ENCODE measurements at places on chromosomes 2 and 18.
A peak's percentile ranks its signal among the peaks of the same experiment; 100 is the strongest.

DNA sequence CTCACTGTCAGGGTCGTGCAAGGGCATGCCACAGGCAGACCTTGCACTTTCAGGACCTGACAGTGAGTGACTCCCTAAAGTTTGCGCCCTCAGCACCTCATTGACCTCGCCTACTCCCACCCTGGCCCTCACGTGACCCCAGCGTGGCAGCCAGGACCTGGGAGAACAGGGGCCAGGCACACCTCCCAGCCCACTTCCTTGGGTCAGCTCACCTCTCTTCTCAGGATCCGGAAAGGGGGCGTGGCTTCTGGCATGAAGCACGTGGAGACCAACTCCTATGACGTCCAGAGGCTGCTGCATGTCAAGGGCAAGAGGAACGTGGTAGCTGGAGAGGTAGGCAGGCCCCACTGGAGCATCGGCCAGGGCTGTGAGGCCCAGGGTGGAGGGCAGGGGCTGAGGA, 8.8 kb downstream of the VIL1 start:
- DNase-seq = no peak

GRCh38 chr2:240799033-240799820, 20.8 kb downstream of the KIF1A start:
- no peak for DNase-seq

GRCh38 chr2:101655702-101656422, 41.6 kb upstream of the MAP4K4 start:
- no peak for DNase-seq

- no peak for DNase-seq
Measured at GRCh38 chr18:45825258-45826044, at the start of gene SIGLEC15. Gene SIGLEC15, plus strand, starts transcription at chr18:45825675. Its CDS starts 54 bp downstream, at chr18:45825729.

GRCh38 chr2:65392609-65393008, 39.8 kb downstream of the SPRED2 start:
- no peak for DNase-seq

- DNase-seq = no peak
Measured at GRCh38 chr2:122412360-122412759, 656.9 kb downstream of the TSN start.

- no peak for DNase-seq
Measured at GRCh38 chr2:102848366-102848839, 86.6 kb downstream of the TMEM182 start.

DNA sequence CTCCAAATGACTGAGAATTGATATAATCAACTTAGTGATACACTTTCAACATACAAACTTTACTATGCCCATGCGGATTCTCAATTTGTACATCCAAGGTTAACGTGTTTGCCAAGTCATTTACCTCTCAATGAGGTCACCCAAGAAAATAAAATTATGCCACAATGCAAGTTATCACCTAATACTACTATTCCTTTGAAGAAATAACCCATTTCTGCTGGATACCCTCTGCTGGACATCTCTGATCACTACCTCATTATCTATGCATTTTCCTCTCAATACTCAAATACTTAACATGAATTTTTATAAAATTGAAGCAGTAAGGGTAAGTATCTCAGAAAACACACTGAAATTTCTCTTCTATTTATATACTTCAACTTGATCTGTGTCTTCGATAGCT, 12.7 kb downstream of the HNRNPLL start:
- peak; percentile 21 for DNase-seq

DNA sequence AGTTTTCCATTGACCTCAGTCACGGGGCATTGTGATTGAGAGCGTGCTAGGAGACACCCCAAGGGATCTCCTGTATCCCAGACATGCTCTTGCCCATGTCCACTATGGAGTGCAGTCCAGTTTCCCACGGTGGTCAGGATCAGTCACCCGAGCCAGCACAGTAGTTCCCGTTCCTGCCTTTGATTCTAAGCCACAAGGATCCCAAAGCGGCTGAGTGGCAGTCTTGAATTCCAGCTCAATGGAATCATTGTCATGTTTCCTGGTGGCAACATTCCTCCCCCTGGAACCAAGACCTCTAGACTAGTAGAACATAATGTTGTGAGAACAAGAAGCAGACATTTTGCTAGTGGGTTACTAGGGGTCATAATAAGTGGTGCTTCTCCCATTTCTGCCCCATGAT, 154.3 kb downstream of the SEPTIN10 start:
- DNase-seq = no peak

DNA sequence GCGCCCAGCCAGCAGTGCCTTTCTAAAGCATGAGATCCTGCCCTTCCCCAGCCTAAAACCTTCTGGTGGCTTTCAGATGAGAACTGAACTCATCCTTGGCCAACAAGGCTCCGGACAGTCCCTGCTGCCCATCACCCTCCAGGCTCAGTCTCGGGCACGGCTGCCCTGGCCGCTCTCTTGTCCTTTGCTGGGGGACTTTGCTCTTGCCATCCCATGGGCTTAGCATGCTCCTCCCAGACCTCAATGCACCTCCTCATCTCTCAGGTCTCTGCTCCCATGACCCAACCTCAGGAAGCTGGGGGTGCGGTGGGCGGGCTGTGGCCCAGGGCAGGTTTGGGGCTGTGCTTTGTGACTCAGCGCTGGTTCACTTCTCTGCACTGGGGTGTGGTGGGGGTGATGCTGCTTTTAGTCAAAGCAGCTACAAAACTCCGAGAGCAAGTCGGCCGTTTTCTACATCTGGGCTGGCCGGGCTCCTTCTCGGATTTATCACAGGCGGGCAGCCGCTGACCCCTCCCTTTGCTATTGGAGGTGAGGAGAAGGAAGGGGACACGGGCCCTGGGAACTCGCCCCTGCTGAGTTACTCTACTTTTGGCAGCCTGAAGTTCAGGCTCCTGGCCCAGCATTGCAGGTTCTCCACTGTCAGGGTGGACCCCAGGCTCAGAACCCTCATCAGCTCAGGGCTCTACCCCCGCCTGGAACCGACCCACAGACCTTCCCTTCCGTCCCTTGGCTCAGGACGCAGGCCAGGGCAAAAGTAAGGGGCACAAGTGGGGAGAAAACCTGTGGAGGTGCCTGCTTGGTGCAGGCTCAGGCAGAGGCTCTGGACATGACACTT, 90.6 kb upstream of the TAF1B start:
- peak; percentile 56 for DNase-seq

GRCh38 chr18:79367989-79368388, 27.7 kb upstream of the NFATC1 start:
- DNase-seq = no peak

GRCh38 chr2:137231628-137232027, 466.3 kb downstream of the THSD7B start:
- DNase-seq = no peak

DNA sequence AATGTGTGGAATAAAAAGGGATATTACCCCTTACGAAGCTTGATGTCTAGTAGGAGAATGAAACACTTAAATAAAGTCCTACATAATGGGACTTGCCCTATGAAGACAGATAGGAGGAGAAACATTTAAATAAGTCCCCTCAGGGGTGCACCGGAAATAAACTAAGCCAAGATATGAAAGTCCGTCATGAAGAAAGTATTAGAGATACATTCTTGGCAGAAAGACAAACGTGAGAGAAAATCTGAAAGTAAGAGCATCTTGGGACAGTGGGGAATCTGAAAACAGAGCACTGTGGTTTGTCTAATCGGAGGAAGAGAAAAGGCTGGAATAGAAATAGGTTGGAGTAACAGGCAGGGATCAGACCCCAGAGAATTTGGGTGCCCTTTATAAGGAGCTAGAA, 516.9 kb upstream of the DSEL start:
- no peak for DNase-seq

DNA sequence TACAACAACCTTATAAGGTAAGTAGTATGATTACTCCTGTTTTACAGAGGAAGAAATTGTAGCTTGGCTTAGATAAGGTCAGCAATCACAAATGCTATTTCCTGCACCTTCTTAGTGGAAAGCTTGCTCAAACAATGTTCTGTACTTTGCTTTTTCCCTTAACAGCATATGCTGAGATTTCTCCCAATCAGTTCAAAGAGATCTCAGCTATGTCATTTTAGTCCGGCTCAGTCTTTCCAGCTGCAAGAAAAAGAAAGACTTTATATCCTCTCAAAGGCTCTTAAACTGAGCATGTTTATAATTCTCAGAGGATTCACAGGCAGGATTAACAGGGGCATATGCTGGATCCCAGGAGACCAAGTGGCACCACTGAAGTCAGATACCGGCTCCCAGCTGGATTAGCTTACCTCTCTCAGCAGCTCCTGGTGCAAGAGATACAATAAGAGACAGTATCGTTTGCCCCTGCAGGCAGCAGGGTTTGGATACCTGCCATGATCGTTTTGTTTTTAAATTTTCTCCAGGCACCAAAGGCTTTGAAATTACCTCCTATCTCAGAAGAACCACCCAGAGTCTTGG, 29.5 kb downstream of the KIAA2012 start:
- no peak for DNase-seq

DNA sequence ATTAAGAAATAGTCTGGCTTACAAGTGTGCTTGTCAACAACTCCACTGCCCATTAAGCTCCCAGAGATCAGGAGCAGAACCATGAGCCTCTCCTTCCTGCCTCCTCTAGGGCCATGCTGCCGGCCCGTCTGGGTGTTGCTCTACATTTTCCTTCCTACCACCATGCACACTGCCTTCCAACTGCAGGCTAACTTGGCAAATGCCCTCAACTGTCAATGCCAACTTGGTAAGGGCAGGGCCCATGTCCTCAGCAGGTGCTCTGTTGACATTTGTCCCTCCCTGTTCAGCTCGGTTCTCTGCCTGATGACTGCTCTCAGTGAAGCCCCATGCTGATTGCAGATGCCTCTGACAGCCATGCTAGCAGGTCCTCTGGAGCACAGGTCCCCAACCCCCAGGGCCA, 345.2 kb downstream of the ALK start:
- DNase-seq = no peak

- no peak for DNase-seq
Measured at GRCh38 chr18:44536046-44536445, 144.6 kb upstream of the SETBP1 start.

GRCh38 chr2:241194811-241195210, 6.3 kb downstream of the ANO7 start:
- no peak for DNase-seq

GRCh38 chr2:226151157-226151556, 648.5 kb downstream of the IRS1 start:
- DNase-seq = no peak

DNA sequence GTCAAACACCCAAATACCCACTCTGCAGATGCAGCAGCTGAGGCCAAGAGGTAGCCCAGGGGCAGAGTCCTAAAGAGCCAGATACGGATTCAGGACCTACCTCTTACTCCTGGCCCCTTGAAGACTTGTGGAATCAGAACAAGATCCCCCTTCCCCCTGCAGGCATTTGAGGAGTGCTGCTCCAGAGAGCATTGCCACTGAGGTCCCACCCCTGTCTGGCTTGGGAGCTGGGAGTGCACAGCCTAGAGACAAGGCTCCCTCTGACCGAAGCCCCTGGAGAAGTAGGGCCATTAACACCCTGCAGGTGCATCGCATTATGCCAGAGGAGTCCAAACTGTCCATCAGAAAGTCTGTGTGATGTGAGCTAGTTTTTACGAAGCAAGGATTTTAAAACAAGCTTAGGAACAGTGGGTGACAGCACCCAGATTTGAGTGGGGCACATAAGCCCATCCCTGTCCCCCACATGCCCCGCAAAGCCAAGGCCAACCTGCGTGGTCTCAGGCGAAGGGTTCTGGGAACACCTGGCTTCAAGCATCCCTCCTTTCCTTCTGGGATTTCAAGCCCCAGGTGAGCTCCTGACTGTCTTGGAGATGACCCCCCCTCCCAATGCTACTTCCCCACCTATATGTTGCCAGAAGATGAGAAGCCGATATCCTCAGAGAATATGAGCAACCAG, 48.4 kb downstream of the MTERF4 start:
- no peak for DNase-seq

GRCh38 chr18:38851526-38851925, 1285.9 kb upstream of the CELF4 start:
- DNase-seq = no peak

DNA sequence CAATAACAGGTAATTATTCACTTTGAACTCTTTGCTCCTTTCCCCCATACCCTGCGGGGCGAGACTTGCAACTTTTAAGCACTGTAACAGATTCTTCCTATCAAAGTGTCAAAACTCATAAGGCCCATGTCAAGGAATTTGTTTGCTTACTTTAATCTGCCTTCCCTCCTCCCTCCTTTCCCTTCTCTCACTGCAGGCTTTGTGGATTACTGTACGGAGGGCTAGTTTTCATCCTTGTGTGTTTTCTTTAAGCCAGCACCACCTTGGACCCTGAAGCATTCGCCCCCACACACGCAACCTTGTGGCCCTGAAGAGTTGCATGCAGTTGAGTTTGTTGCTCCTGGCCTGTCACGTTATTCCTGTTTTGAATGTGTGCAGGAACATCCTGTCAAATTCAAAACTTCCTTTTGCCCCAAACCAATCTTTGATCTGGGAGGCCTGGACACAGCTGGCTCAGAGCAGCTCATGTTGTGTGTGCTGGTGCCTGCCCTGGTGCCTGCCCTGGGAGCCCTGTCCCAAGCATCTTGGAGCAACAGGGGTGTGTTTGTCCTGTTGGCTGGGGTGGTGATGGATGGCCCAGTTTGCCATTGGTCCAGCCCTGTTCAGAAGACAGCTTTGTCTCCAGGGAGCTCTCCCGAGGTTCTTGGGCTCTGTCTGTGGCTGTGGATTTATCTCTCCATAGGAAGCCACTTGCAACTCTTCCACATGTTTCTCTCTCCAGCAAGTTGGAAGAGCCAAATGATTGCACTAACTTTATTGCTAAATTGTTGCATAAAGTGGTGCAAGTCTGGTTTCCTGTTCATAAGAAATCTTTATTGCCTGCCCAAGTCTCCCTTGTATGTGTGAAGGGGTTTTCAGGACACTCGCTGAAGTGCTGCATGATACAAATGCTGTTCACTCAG, 199.6 kb downstream of the VAPA start:
- DNase-seq = no peak

DNA sequence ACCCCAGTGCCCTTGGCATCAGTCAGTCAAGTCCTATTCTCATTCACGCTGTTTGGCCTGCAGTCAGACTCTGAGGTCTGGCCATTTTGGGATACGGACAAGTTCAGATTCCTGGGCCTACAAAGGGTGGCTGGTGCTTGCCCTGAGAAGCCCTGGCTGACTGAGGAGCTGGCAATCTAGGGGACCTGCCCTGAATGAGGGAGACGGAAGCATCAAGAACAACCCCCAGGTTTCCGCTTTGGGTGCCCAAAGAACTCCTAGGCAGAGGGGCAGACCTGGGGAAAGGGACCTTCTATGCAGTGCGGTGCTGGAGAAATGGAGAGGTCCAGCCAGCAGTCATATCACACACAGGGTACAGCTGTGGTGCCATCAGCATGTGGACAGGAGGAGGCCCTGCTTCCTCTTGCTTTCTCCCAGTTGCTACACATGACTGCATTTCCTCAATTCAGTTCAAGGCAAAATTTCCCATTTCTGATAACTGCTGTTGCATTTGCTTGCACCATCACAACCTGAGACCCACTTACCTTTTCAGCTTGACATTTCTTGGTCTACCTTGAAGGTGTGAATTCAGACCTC, 70.9 kb upstream of the LGALSL start:
- no peak for DNase-seq

- DNase-seq = no peak
Measured at GRCh38 chr18:3916082-3916481, 466.1 kb downstream of the TGIF1 start.

- DNase-seq = no peak
Measured at GRCh38 chr2:138658187-138658894, 121.8 kb downstream of the NXPH2 start.

All from central memory CD4-positive, alpha-beta T cell (primary cell).